Naive thymus-derived CD8-positive, alpha-beta T cell (primary cell): ENCODE measurements at places on chromosomes 13 and 19. TPM values are rescaled to one million over a fixed set of nuclear protein-coding genes. Genes with fewer than 3 reads are reported as not detected.

DNA sequence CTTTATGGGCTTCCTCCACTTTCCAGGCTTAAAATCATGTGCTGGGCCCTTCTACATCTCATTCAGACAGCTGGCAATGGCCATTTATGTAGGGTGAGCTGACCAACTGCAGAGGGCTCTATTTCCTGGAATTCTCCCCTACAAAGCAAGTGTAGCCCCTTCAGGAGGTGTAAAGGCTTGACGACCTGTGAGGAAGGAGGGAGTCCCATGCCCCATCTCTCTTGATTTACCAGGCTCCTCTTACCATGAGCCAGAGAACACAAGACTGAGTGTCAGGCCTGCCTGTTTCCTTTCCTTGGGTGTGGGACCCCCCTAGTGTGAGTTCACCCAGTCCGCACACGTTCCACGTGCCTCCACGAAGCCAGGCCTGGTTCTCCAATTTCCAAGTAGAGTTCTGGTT lies 16.6 kb downstream of the ZNF536 start:
- DNase-seq: no peak

DNA sequence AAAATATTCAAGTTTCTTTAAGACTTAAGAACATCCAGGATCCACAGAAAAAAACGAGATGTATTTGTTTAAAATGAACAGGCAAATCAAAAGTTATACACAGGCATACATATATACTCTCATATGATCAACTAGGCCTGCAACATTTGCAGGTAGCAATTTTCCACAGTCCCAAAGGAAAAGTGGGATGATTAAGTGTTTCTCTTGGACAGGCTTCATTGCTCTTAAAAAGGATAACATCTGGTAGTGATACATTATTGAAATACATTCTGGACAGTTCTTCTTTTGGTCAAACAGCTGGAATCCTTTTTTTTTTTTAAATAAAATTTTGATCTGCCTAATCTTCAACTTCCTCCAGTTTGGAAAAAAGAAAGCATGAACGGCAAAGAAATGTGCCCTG lies 114.8 kb upstream of the TDRD3 start:
- DNase-seq: no peak

GRCh38 chr19:46953955-46954501 lies 65.6 kb upstream of the NPAS1 start:
- no peak for DNase-seq

GRCh38 chr19:30447553-30447870 lies 75.3 kb downstream of the ZNF536 start:
- DNase-seq: no peak

DNA sequence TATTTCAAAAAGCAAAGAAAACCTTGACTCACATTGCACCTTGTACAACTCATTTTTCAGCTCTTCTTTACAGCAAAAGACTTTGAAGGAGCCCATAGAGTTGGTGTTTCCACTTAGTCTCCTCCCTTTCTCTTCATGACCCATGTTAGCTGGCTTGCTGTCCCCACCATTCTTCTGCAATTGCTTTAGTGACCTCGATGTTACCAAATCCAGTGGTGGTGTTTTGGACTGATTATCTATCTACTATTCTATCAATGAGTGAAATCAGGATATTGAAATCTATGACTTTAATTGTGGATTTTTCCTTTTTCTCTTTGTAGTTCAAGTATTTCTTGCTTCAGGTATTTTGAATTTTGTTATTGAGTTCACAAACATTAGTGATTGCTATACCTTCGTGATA lies 197.3 kb downstream of the GPC5 start:
- DNase-seq: no peak

DNA sequence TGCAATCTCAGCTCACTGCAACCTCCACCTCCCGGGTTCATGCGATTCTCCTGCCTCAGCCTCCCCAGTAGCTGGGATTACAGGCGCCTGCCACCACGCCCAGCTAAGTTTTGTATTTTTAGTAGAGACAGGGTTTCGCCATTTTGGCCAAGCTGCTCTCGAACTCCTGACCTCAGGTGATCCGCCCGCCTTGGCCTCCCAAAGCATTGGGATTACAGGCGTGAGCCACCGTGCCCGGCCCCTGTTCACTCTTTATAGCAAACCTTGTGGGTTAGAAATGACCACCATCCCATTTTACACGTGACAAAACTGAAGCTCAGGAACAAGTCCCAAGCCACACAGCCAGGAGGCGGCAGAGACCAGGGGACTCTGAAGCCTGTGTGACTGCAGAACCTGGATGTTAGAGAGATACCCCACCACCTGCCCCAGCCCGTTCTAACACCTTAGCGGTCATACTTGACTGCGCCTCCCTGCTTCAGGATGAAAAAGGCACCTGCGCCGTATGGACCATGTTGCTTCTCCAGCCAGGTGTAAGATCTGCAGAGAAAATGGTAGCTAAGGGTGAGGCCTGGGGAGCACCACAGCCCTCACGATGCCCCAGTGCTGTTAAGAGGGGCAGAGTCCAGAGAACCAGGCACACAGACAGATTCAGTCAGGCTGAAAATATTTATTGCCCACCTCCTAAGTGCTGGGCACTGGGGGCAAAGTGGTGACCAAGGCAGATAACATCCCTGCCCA lies 3.6 kb downstream of the DMAC2 start:
- no peak for DNase-seq

DNA sequence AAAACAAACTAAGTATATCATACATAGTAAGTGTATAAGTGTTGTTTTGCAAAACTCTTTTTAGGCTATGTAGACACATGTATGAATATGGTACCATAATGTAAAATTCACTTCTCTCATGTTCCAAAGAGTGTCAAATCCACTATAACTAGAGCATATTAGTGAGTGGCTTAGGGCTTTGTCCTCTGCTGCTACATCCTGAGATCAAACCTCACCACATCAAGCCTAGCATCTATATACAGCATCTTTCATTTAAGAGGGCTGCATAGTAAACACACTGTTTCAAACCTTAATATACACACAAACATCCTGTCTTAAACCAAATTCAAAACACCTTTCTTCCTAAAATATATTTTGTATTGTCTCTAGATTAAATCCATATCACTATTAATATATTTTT lies 38.7 kb downstream of the ELF1 start:
- no peak for DNase-seq

DNA sequence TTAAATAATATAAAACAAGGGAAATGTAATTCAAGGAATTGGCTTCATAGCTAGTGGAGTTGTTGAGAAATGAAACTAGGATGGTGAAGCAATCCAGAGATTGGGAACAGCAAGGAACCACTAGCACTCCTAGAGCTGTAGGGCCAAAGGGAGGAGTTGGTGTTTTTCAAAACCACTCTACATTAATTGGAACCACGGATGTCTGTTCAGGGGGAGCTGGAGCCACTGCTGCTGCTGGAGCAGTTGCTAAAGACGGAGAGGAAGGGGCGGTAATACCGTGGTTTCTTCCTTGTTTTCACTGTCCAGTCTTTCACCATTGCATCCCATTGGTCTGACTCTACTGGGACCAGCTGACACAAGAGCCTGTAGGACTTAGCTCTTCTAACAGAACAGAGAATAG lies 8.5 kb downstream of the DNAJC15 start:
- no peak for DNase-seq

DNA sequence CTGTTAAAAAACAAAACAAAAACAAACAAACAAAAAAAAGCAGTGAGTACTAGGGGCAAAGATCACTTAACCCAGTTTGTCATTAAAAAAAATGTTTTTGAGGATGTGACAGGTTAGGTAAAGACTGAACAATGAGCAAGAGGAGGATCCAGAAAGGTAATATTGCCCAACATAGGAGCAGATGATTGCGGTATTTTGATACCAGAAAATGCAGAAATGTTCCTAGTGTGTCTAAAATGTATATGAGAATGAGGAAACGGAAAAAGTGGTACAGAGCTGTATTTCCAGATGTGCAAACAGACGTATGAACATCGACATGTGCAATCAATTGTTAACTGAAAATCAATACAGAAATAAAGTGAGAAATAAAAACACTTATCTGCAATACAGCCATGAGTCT lies 4.9 kb upstream of the LILRA4 start:
- DNase-seq: no peak

- no peak for DNase-seq
Observed at GRCh38 chr13:44045180-44045562, 165.5 kb downstream of the LACC1 start.

DNA sequence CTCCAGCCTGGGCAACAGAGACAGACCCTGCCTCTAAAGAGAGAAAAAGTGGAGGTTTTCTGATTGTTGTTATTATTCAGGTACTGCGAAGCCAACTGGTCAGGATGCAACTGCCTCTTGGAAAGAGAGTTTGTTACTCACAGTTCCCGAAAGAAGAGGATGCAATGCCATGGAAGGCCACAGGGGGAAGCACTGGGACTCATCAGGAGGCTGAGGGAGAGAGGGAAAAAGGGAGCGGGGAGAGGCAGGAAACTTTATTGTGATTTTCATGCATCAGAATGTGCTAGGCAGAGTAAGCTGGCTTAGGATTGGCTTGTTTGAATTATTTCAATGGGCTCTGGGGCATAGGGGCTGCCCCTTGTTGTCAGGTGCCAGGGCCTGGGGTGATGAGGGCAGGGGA lies 27.6 kb downstream of the MYO9B start:
- DNase-seq: no peak

GRCh38 chr13:40158218-40158617 lies 502.8 kb downstream of the COG6 start:
- no peak for DNase-seq

- DNase-seq: no peak
Observed at GRCh38 chr13:106028911-106029310, 506.6 kb downstream of the EFNB2 start.

- peak; percentile 91 for DNase-seq
Observed at GRCh38 chr19:39409208-39410016, 2.8 kb downstream of the ZFP36 start.

- no peak for DNase-seq
Observed at GRCh38 chr19:53991224-53992113, at the start of gene CACNG6. CACNG6 (plus strand) TSS chr19:53991637; CDS start chr19:53992878, 1,241 bp downstream.

- DNase-seq: no peak
Observed at GRCh38 chr13:32022311-32022710, 9.3 kb upstream of the FRY start.

DNA sequence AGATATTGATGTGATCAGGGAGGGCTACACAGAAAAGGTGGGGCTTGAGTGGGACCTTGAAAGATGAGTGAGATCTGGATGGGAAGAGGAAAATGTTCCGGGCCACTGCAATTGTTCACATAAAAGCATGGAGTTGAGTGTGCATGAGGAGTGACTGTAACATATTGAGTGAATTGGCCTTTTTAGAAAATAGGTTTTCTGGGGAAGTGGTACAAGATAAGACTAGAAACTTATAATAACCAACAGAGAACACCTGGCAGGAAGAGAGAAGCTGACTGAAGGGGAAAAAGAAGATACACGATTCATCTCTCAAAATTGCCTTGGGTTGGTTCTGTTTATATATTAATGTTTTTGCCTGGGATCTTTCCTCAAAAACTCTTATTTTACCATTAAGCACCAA lies 32.2 kb downstream of the SLC10A2 start:
- DNase-seq: no peak

DNA sequence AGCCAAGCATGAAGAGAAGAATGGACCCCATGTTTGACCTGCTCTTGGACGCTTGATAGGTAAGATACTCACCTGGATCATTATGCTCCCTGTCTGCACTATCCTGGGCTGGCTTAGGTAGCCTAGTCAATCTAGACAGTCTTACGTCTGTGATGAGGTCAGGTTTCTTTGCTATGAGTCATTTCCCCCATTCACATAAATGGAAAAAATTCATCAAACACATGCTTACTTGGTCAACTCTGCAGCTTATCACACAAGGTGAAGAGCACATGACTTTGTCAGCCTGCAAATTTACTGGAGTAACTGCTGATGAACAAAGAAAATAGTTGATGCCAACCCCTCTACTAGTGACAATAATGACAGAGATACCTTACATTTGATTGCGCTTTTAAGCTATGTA lies 170.0 kb downstream of the NUFIP1 start:
- no peak for DNase-seq

- DNase-seq: no peak
Observed at GRCh38 chr13:109595471-109595870, 190.9 kb downstream of the IRS2 start.

DNA sequence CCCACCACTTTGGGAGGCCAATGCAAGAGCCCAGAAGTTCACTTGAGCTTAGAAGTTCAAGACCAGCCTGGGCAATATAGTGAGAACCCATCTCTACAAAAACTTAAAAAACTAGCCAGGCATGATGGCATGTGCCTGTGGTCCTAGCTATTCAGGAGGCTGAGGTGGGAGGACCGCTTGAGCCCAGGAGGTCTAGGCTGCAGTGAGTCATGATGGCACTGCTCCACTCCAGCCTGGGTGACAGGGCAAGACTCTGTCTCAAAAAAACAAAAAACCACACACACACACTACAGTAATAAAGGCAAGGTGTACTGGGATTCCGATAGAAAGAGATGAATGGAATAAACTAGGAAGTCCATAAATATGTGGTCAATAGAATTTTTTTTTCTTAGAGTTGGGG lies 35.6 kb downstream of the CYP2F1 start:
- no peak for DNase-seq

GRCh38 chr13:63025741-63026140 lies 1610.1 kb upstream of the PCDH20 start:
- DNase-seq: no peak

Gene PSG2
- polyA plus RNA-seq: not detected

Gene KLC3
- polyA plus RNA-seq: not detected

Gene PRR19
- polyA plus RNA-seq: not detected

Gene EPN1
- polyA plus RNA-seq: 5.5 TPM

Gene CLEC11A
- polyA plus RNA-seq: 15.8 TPM

Gene SH2D3A
- polyA plus RNA-seq: 35.7 TPM

Gene NTF4
- not detected for polyA plus RNA-seq

Gene ZNF497
- polyA plus RNA-seq: 2.2 TPM

Gene C19orf85
- not detected for polyA plus RNA-seq

Gene PRKACA
- polyA plus RNA-seq: 1.8 TPM

Gene TMPRSS9
- polyA plus RNA-seq: not detected
